NCI-H774 (cell line): ENCODE measurements at places on chromosomes 7 and 10.

DNA sequence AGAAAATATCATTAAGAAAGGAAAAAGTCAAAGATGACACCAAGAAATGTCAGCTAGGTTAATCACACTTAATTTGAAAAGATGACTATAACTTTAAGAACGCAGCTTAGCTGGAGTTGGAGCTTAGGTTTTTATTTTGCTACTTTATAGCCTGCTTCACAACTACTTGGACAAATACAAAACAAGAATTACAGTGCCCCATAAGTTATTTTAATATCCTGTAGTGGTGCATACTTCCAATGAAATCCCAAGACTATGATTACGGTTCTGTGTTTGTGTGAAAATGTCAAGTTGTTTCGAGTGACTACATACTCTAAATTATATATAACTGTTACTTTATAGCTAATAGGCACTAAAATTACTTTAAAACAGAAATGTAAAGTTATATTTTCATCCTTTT is 244.6 kb upstream of the MGMT start:
- no peak for DNase-seq

- DNase-seq = no peak
Observed at GRCh38 chr10:60962946-60963345, 19.0 kb upstream of the RHOBTB1 start.

- DNase-seq = no peak
Observed at GRCh38 chr7:105403128-105403527, 14.4 kb upstream of the SRPK2 start.

DNA sequence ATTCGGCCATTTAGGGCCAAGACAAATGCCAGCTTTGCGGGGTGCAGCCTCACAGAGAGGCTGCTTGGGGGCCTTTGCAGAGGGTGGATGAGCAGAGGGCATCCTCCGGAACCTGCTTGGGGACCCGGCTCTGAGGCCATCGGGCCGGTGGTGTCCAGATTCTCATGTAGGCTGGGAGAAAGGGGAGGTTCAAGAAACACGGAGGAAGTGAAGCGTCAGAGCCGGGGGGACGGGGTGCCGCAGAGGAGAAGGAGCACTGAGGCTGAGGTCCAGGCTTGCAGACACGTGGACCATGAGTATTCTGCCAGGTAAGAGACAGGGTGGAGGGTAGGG is 150.7 kb upstream of the SHH start:
- DNase-seq = no peak

DNA sequence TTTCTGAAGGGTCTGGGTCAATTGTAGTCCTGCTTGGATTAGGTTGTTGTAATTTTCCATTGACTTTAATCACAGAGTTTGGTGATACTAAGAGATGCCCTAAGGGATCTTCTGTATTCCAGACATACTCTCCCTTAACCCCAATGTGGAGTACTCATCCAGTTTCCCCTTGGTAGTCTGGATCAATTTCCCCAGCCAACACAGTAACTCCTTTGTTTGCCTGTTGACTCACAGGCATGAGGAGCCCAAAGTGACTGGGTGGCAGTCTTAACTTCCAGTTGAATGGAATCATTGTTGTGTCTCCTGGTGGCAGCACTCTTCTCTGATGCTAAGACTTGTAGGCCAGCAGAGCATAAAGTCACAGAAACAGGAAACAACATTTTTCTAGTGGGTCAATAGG is 41.5 kb upstream of the PIK3CG start:
- DNase-seq = no peak

DNA sequence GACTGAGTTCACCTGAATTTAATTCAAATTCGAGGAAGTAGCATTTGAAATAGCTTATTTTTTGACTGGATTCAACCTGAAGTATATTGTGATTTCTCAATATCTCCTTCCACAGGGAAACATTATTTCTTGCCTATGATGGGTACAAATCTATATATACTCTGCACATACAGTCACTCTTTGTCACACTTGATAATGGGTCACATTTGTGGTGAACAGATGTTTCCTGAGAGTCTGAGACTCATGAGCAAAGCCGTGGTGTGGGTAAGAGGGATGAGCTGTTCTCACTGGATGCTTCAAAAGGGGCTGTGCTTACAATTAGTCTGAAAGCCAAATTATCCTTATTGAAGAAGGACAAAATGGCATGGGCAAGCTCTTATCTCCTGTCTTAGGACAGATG is 18.0 kb upstream of the TBXAS1 start:
- no peak for DNase-seq

DNA sequence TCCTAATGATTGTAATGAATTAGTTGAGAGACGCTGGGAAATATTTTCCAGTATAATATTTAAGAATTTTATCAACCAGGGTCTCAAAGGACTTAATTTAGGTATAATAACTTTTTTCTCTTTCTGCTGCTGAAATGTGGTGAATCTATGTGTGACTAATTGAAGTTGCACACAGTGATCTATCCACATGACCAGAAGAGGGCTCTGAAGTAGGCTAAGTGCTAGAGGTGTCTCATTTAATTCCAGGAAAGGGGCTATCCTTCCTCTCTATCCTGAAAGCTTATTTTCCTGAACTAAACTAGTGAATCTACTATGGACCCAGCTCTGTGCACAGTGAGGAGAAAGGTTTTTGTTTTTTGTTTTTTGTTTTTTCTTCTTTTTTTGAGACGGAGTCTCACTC is 294.4 kb upstream of the MYO3A start:
- no peak for DNase-seq

DNA sequence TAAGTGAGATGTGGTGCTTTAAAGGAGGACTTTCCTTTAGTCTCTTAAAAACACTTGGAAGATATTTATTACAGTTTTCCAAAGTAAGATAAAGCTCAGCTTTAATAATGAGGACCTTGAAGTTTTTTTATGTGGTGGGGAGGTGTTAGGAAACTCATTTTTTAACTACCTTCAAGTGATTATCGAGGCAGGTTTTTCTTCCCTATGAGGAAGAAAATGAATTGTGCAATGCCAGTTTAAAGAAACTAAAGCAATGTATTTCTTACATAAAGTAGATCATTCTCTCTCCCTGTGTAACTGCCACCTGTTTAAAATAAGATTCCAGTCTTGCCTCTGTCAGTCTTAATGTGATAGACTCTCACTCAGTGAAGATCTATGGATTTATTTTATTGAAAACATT is 27.9 kb downstream of the ZEB1 start:
- DNase-seq = no peak

GRCh38 chr7:78368771-78369170 is 570.2 kb downstream of the PHTF2 start:
- DNase-seq = no peak

GRCh38 chr10:132945894-132946255 is 3.5 kb upstream of the CFAP46 start:
- no peak for DNase-seq

DNA sequence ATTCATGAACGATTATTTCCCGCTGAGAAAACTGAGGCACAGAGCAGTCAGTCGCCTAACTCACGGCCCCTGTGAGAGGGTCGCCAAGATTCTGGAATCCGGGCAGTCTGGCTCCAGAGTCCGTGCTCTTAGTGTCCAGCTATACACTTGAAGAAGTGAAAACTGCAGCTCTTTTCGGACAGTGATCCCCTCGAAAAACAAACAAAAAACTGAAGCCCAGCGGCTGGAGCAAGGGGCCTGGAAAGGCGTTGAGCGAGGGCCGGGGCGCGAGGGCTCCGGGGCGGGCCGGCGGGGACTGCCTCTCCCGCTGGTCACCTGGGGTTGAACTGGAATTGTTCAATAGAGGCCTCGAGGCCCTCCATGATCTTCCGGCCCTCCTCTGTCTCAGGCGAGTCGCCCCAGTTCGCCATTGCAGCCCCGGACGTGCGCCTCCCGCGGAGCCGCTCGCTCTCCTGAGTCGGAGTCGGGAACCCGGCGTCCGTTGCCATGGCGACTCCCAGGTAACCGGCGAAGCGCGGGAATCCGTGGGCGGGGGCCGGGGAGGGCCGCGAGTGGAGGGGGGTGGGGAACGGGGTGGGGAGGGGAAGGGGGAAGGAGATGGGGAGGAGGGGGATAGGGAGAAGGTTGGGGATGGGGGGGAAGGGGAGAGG is 881 bp downstream of the C10orf67 start:
- peak; percentile 62 for DNase-seq

GRCh38 chr7:101562531-101563197 is 66.4 kb downstream of the MYL10 start:
- no peak for DNase-seq

- no peak for DNase-seq
Observed at GRCh38 chr7:44637788-44638594, 31.6 kb downstream of the OGDH start.

GRCh38 chr10:113187063-113187777 is 237.2 kb downstream of the TCF7L2 start:
- no peak for DNase-seq

- no peak for DNase-seq
Observed at GRCh38 chr7:152313217-152313616, 122.6 kb downstream of the KMT2C start.

- DNase-seq = no peak
Observed at GRCh38 chr7:93146472-93147141, 1.6 kb downstream of the SAMD9L start.

DNA sequence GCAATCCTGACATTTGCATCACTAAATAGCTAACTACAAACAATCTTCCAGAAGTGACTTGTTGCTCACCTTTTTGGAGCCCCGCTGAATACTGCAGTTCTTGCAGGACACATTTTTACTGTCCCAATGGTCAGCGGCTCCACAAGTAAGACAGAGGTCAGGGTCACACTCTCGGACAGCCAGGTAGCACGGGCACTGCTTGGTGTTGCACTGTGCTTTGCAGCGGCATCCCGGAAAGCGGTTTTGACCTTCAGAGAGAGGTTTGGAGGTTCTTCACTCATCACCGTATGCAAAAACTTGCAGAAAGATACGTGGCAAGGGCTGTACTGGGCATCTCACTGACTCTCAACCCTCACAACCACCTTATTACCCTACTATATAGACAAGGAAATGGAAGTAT is 70.2 kb downstream of the EZH2 start:
- DNase-seq = no peak

GRCh38 chr10:118922226-118922625 is 107.3 kb upstream of the NANOS1 start:
- DNase-seq = no peak

DNA sequence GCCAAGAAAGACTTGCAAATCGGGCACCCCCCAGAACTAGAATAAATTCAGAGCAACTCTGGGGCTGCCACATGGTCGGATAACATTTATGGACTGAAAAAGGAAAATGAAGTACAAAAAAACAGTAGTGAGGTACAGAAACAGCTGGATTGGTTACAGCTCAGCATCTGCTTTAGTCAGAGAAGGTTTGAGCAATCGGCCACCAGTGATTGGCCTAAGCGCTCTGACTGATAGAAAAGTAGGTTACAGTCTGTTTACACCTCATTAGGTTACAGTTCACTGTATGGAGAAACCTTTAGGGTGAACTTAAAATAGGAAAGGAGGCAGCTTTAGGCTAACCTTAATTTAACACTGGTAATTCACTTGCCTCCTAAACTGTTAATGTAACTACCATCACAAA is 102.0 kb upstream of the DKK1 start:
- no peak for DNase-seq

DNA sequence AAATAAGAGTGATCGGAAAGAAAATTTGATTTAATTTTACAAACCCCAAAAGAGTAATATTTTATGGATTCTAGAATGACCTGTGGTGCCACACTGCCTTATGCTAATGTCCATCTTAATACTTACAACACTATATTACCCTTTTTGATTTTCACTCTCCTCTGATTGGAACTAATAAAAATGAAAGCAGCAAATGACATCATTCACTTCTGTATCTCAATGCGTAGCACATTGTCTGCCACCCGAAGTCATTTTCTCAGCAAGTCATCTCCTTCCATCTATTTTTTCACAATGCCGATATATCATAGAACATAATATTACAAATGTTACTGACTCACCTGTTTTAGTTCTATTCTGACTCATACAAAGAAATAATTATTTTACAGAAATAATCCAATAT is 127.5 kb upstream of the PCLO start:
- no peak for DNase-seq

GRCh38 chr7:148987751-148988512 is 40.4 kb downstream of the PDIA4 start:
- no peak for DNase-seq

- no peak for DNase-seq
Observed at GRCh38 chr10:17031637-17032635, 97.7 kb downstream of the CUBN start.

DNA sequence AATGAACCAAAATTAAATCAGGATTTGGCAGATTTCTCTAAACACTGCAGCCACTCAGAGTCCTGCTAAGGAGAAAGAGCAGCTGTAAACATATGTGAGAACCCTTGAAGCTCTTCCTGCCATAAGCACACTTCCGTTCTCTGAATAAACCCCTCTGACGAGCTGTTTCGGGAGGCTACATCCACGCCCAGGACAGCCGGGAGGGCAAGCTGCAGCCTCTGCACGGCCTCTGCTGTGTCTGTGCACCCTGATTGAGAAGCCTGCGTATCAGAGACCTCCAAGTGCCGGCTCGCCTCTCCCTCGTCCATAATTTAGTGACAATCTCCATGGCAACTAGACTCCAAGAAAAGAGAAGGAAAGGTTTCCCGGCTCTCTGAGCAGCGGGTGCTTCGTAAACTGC is 114.4 kb downstream of the PTPRN2 start:
- no peak for DNase-seq
